AG09319 (cell line): ENCODE measurements at places on chromosomes 11 and 22.

- DNase-seq, result no peak
Measured at GRCh38 chr22:38699143-38699542, 1.6 kb downstream of the JOSD1 start.

DNA sequence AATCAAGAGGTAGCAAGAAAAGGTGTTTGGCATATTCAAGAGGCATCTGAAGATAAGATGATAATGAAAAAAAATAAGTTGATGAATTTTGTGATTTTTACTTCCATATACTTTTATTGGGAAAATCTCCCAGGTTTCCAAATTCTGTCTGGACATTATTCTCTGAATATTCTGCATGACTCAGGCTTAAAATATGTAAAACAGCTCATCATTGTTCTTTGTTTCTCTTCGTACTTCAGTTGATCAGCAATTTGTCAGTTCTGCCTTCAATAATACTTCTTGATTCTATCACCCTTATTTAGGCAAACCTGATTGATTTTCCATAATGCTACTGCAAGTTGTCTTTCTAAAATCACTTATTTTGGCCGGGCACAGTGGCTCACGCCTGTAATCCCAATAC, 30.2 kb downstream of the GTF2H1 start:
- DNase-seq, result no peak

GRCh38 chr11:86015699-86016098, 53.2 kb downstream of the PICALM start:
- no peak for DNase-seq

DNA sequence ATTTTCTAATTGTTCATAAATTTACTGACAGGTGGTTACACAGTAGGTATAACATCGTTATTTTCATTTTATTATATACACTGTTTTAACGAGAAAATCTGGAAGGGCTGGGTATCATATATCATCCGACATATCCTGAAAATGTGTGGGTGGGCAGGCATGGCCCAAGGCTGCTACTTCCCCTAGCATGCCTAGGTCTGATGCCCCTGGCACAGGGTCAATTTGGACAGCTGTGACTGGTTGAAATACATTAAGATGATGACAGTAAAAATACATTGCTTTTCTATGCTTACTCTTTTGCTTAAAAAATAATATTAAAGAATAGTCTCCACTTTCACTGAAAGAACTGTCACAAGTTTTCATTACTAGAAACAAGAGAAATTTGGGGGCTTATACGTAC, 908.8 kb downstream of the OPCML start:
- no peak for DNase-seq
